HCT116 (cell line): ENCODE measurements at places on chromosomes 1 and 21. TPM values are rescaled to one million over a fixed set of nuclear protein-coding genes. Genes with fewer than 3 reads are reported as not detected.

- H3K36me3 ChIP-seq: no peaks in the 10 kb centered on the region
- H3K4me1 ChIP-seq: no peaks in the 10 kb centered on the region
- H3K27me3 ChIP-seq: peaks cover 56% of the 10 kb centered on the region
These were observed 4.4 kb downstream of the LCE2C start for GRCh38 chr1:152679459-152679858.

GRCh38 chr1:58745117-58745516, 38.7 kb downstream of the JUN start:
- H3K36me3 ChIP-seq: no peaks in the 10 kb centered on the region
- H3K27ac ChIP-seq: no peak overlapping the region
- H3K4me3 ChIP-seq: no peak overlapping the region
- peaks cover 14% of the 10 kb centered on the region for H3K4me1 ChIP-seq
- DNase-seq: no peak

GRCh38 chr1:45544530-45544929, 6.1 kb upstream of the AKR1A1 start:
- H3K4me3 ChIP-seq: no peak overlapping the region
- no peaks in the 10 kb centered on the region for H3K36me3 ChIP-seq
- no peak overlapping the region for H3K27ac ChIP-seq
- H3K4me1 ChIP-seq: no peaks in the 10 kb centered on the region; the same call in 1 of the 2 replicates

- no peaks in the 10 kb centered on the region for H3K36me3 ChIP-seq
- no peak overlapping the region for H3K4me3 ChIP-seq
- no peaks in the 10 kb centered on the region for H3K4me1 ChIP-seq
- DNase-seq: peak; percentile 29
- no peak overlapping the region for H3K27ac ChIP-seq
These were observed 143.7 kb downstream of the DNM3 start for GRCh38 chr1:171984850-171985485.

GRCh38 chr1:41356752-41357151, 4.5 kb upstream of the FOXO6 start:
- peaks cover 37% of the 10 kb centered on the region for H3K4me1 ChIP-seq
- no peaks in the 10 kb centered on the region for H3K36me3 ChIP-seq
- no peak for DNase-seq
- no peak overlapping the region for H3K27ac ChIP-seq
- H3K4me3 ChIP-seq: no peak overlapping the region

DNA sequence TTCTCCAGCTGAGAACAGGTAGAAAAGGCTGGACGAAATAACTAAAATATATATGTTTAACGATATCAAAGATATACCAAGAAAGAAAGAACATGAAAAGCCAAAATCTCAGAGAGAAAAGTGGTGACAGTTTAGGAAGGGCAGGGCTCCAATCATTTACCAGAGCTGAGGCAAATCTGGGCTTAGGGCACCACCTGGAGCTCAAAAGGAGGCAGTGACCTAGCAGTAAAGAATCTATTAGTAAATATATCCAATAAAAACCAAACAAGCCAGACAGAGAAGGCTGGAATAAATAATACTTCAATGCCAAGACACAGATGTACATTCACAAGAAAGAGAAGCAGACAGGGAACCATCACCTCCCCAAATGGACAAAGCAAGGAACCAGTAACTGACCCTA, 43.5 kb downstream of the CHIA start:
- H3K4me3 ChIP-seq: no peak overlapping the region
- H3K36me3 ChIP-seq: no peaks in the 10 kb centered on the region
- H3K4me1 ChIP-seq: no peaks in the 10 kb centered on the region
- no peaks in the 10 kb centered on the region for H3K27me3 ChIP-seq

DNA sequence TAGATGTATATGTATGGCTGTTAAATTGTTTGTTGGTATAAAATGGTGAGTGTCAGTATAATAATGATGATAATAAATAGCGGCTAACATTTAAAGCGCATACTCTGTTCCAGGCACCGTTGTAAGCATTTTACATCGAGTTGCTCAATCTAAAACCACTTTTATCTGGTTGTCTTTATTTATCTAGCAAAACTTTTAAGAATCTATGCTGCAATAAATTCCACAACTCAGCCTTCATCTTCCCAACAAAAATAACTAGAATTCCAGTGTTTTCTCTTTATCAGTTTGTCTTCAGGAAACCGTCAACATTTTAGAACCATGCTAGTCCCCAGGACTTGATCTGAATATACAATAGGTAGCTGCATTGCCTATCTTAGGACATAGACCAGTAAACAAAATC, 19.3 kb upstream of the SLC16A1 start:
- no peak for DNase-seq
- no peaks in the 10 kb centered on the region for H3K27me3 ChIP-seq
- no peak overlapping the region for H3K27ac ChIP-seq

- H3K27ac ChIP-seq: no peak overlapping the region
- H3K4me1 ChIP-seq: 0 out of 2 replicates have a peak, but pooled peaks cover 6% of the 10 kb centered on the region
- no peak overlapping the region for H3K4me3 ChIP-seq
- H3K36me3 ChIP-seq: no peaks in the 10 kb centered on the region
These were observed 1.1 kb upstream of the FABP3 start for GRCh38 chr1:31373897-31374486.

DNA sequence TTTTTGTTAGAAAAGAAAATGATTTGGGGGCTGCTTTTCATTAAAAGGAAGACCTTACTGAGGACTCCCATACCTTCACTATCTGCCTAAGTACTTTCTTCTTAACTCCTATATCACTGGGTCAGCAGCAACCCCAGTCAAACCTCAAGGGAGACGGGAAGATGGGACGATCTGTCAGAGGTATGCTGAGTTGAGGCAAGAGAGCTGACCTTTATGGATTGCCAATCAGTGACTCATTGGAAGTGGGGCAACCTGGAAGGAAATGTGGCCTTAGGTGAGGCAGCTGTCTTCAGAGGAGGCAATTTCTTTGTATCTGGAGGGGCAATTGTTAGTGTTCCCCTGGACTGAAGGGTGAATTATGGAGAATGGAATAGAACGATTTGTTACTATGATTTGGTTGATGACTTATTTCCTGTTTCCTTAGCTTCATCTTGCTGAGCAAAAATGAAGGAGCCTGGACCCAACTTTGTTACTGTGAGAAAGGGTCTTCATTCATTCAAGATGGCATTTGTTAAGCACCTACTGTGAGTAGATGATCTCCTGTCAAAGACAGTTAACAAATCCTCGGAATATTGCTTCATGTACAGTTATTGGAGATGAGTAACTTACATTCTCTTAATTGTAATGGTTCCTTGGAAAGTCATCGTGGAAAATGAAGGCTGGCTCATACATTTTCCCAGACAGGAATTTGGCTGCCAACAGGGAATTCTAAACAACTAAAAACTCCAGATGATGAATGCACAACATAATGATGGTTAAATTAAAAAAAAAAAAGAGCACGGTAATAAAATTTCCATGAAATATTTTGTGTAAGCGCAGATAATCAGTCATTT, 134.7 kb upstream of the KCNJ15 start:
- H3K36me3 ChIP-seq: no peaks in the 10 kb centered on the region
- H3K4me3 ChIP-seq: no peak overlapping the region
- no peak for DNase-seq

- H3K4me1 ChIP-seq: no peaks in the 10 kb centered on the region
- H3K27me3 ChIP-seq: peaks cover 5% of the 10 kb centered on the region; the same call in 1 of the 2 replicates
- DNase-seq: no peak
- H3K4me3 ChIP-seq: no peak overlapping the region
- H3K27ac ChIP-seq: no peak overlapping the region
These were observed 1.3 kb upstream of the KRTAP10-12 start for GRCh38 chr21:44695641-44696040.

DNA sequence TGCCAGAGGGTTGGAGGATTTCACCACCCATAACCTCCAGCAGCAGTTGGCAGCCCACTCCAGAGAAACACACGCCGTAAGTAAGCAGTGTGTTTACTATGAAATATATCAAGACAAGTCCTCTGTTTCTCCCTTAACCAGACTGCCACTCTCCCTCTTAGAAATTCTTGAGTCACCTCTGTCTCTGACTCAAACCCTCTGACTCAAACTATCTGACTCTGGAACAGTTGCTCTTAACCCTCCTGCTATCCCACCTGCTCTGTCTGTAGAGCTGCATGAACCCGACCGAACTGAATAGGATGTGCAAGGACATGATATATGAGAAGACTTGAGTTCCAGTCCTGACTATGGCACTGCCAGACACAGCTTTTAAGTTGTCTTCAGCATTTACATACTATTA, 14.1 kb downstream of the INPP5B start:
- H3K36me3 ChIP-seq: no peaks in the 10 kb centered on the region
- no peak overlapping the region for H3K4me3 ChIP-seq
- no peak overlapping the region; the same call in 1 of the 2 replicates for H3K27ac ChIP-seq
- peaks cover 43% of the 10 kb centered on the region for H3K4me1 ChIP-seq
- no peaks in the 10 kb centered on the region for H3K27me3 ChIP-seq

GRCh38 chr1:12001996-12002493, 17.3 kb upstream of the MIIP start:
- H3K27ac ChIP-seq: peak overlapping the region; percentile 15
- H3K4me3 ChIP-seq: no peak overlapping the region
- H3K36me3 ChIP-seq: peaks cover 80% of the 10 kb centered on the region
- H3K27me3 ChIP-seq: no peaks in the 10 kb centered on the region
- H3K4me1 ChIP-seq: no peaks in the 10 kb centered on the region

- no peak overlapping the region for H3K27ac ChIP-seq
- no peaks in the 10 kb centered on the region for H3K36me3 ChIP-seq
- DNase-seq: no peak
- no peaks in the 10 kb centered on the region for H3K4me1 ChIP-seq
- no peak overlapping the region for H3K4me3 ChIP-seq
These were observed 64.1 kb upstream of the CACHD1 start for GRCh38 chr1:64405833-64406232.

- peaks cover 28% of the 10 kb centered on the region for H3K4me1 ChIP-seq
- DNase-seq: no peak
These were observed 71.6 kb upstream of the CNIH3 start for GRCh38 chr1:224544346-224545110.

GRCh38 chr1:180778782-180779398, 133.8 kb upstream of the KIAA1614 start:
- H3K4me1 ChIP-seq: no peaks in the 10 kb centered on the region
- DNase-seq: peak; percentile 10
- no peaks in the 10 kb centered on the region for H3K27me3 ChIP-seq
- no peak overlapping the region for H3K27ac ChIP-seq
- H3K36me3 ChIP-seq: no peaks in the 10 kb centered on the region

GRCh38 chr1:98793136-98793535, 131.6 kb downstream of the SNX7 start:
- H3K27me3 ChIP-seq: no peaks in the 10 kb centered on the region
- DNase-seq: no peak
- no peaks in the 10 kb centered on the region for H3K36me3 ChIP-seq
- no peaks in the 10 kb centered on the region for H3K4me1 ChIP-seq
- no peak overlapping the region for H3K4me3 ChIP-seq
- no peak overlapping the region for H3K27ac ChIP-seq

DNA sequence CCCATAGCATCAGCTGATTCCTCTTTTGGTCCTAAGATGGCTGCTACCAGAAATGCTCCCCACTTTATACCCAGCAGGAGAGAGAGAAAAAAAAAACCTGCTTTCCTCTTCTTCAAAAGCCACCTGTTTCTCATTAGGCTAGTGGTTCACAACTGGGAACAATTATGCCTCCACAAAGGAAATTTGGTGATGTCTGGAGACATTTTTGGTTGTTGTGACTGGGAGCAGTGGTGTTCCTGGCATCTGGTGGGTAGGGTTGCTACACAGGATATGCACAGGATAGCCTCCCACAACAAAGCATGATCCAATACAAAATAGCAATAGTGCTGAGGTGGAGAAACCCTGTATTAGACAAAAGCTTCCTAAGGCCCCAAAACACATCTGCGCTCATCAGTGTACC, 38.5 kb upstream of the SGIP1 start:
- no peak overlapping the region for H3K4me3 ChIP-seq
- no peak for DNase-seq
- H3K27me3 ChIP-seq: no peaks in the 10 kb centered on the region
- H3K27ac ChIP-seq: no peak overlapping the region
- H3K36me3 ChIP-seq: no peaks in the 10 kb centered on the region

DNA sequence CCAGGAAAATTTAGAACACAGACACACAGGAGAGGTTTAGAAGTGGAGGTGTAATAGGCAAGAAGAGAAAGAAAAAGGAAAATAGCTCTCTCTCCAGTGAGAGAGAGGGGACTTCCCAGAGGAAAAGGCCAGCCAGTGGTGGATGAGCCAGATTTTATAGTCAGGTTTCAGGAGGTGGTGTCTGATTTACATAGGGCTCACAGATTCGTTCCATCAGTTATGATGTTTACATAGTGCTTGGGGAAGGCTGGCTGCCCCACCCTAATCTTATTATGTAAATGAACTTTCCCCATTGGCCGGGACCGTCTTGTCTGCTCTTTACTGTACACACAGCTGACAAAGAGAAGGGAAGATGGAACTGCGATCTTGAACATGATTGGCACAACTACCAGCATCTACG, 797.3 kb downstream of the PLA2G4A start:
- no peaks in the 10 kb centered on the region for H3K36me3 ChIP-seq
- H3K4me3 ChIP-seq: no peak overlapping the region
- H3K27me3 ChIP-seq: no peaks in the 10 kb centered on the region
- DNase-seq: no peak
- H3K4me1 ChIP-seq: no peaks in the 10 kb centered on the region
- no peak overlapping the region for H3K27ac ChIP-seq

DNA sequence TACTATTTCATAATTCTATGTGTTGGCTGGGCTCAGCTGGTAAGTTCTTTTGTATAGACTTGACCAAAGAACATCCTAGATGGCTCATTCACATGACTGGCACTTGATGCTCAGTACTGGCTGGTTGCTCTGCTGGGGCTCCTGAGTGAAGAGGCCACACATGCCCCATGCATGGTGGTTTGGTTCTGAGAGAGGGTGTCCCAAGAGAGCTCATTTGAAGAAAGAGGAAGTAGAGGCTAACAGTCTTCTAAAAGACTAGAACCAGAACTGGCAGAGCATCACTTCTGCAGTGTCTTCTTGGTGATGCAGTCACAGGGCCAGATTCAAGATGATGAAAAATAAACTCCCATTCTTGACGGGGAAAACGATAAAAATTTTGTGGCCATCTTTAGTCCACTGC, 5.2 kb upstream of the BACH1 start:
- no peaks in the 10 kb centered on the region; the same call in 1 of the 2 replicates for H3K4me1 ChIP-seq
- no peak for DNase-seq
- H3K4me3 ChIP-seq: no peak overlapping the region
- no peak overlapping the region for H3K27ac ChIP-seq
- H3K27me3 ChIP-seq: no peaks in the 10 kb centered on the region

GRCh38 chr1:207826557-207827487, 75.0 kb downstream of the CD46 start:
- no peaks in the 10 kb centered on the region for H3K27me3 ChIP-seq
- H3K27ac ChIP-seq: no peak overlapping the region
- no peak for DNase-seq
- peaks cover 8% of the 10 kb centered on the region; the same call in 1 of the 2 replicates for H3K4me1 ChIP-seq

SPRR2E gene
- total RNA-seq: not detected

KRTAP13-2 gene
- not detected for total RNA-seq

MTF1 gene
- 21.2 TPM for total RNA-seq

BSND gene
- not detected for total RNA-seq

SHE gene
- total RNA-seq: not detected

IGSF8 gene
- 35.6 TPM for total RNA-seq

TMEM240 gene
- total RNA-seq: 2.3 TPM

CDK18 gene
- 32.0 TPM for total RNA-seq

ITLN1 gene
- not detected for total RNA-seq

CFAP74 gene
- 4.9 TPM for total RNA-seq

GPR89A gene
- total RNA-seq: 19.5 TPM
